ENCODE measurements at places on chromosomes 12 and 14.

DNA sequence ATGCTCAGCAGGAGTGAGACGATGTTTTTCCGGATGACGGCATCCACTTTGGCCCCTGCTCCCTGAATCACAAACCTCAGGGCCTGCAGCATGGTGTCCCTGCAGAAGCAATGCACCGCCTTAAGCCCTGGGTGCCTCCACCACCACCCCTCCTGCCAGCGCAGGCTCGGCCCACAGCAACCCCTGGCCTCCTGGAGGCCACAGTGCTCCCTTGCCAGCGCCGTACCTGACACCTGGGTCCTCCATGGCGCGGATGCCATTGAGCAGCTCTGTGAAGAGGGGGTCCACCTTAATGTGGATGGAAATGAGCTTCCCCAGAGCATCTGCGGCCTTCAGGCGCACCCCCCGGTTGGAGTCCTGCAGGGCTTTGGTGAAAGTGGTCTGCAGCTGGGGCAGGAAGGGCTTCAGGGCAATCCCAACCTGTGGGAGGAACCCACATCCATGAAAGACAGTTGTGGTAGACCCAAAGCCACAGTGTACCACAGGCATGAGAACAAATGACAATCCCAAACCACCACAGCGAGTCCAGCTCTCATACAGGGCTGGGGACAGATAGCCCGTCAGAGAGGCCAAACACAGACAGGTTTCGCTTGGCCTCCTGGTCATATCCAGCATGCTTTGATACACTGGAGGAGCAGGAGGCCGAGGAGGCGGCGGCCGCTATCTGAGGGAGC is 17.9 kb upstream of the RAB35 start:
- DNase-seq, result no peak

GRCh38 chr14:95505030-95505589 is 11.3 kb downstream of the SYNE3 start:
- no peak for DNase-seq

DNA sequence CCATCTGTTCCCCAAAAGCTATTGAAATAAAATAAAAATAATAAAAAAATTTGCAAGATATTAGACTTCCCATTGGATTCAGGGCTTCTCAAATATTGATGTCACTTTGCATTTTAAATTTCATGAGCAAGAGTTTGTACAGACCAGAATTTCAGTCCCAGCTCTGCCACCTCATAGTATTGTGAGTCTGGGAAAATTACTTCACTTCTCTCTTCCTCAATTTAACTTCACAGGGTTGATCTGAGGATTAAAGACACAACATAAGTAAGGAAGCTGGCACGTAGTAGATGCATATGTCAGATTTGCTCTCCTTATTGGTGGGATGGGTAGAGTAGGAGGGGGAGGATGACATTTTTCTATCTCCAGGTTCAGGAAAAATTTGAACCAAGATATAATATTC is 32.8 kb downstream of the COX8C start:
- DNase-seq, result no peak

DNA sequence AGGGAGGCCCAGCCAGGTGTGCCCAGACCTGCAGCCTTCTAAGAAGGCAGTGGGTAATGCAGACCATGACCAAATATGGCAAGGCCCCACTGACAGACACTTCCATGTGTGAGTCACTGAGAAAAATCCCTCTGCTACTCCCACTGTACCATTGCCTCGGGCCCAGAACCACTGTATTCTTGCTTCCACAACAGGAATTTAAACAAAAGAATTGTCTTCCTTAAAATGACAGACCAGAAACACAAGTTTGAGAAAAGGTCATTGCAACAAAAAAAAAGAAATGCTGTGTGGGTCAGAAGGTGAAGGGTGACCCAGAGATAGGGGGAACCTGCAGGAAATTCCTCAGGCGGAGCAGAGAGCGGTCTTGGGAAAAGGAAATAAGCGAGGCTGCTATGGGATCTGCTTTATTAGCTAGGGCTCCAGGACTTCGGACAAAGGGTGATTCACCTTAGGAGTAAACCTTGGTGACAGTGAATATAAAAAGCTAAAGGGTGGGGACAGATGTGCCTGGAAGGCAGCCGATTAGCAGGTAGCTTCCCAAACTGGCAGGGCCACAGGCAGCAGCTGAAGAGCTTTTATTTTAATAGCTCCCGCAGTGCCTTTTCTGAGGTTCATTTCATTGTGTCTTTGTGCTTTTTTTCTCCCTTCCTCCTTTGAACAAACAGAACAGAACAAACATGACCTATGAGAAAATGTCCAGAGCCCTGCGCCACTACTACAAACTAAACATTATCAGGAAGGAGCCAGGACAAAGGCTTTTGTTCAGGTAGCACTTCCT is 185.3 kb upstream of the BCL2L14 start:
- no peak for DNase-seq

- DNase-seq, result no peak
Observed at GRCh38 chr14:98859301-98859700, 412.7 kb downstream of the BCL11B start.

GRCh38 chr14:51534610-51535011 is 117.1 kb upstream of the FRMD6 start:
- DNase-seq, result no peak

GRCh38 chr14:26293909-26294308 is 303.9 kb downstream of the NOVA1 start:
- no peak for DNase-seq

DNA sequence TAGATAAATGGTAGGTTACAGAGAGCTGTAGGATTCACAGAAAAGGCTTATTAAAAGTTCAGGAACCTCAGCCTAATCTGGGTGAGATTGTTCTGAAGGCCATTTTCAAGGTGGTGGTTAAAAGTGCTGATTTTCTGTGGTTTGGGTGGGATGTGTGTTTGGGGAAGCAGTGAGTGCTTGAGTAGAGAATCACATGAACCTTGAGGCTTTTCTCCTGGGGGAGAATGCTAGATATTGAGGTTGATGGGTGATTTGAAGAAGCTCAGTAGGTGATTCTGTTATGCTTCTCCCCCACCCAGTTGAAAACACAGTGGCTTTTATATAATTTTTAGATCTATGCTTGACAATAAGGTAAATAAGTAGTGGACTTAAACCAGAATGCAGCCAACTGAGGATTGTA is 420.9 kb downstream of the PCNX1 start:
- no peak for DNase-seq

DNA sequence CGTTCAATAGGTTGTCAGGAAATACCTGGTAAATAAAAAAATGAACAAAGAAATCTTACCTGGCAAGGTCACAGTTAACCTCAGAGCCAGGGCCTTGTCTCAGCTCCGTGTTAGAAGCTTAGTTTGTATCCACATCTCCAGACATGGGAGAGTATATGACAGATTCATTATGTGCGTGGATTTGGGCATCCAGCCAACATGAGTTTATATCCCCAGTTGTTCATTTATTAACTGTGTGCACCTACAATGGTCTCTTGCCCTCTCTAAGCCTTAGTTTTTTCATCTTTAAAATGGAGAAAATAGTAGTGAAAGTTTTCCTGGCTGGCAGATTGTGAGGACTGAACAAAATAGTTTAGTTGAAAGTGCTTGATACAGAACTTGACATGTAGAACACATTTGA is 437.8 kb downstream of the NPAS3 start:
- no peak for DNase-seq

DNA sequence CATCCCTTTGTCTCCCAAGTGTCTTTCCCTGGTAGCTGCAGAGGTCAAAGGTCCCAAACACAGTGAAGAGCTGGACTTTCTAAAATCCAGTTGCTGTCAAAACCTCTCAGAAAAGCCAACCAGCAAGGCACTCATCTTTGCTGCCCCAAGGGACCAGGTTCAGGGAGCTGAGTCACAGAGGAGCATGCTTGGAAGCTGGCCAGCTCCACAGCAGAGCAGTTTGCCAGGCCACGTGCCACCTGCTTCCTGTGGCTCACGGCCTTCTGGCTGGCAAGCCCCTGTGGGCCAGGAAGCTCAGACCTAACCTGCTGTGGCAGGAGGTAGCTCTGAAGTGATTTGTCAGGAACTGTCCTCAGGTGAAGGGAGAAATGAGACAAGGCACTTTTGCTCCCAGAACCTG is 3.6 kb downstream of the ISCU start:
- DNase-seq, result peak; percentile 40

GRCh38 chr12:91001306-91001705 is 3.5 kb downstream of the EPYC start:
- no peak for DNase-seq

DNA sequence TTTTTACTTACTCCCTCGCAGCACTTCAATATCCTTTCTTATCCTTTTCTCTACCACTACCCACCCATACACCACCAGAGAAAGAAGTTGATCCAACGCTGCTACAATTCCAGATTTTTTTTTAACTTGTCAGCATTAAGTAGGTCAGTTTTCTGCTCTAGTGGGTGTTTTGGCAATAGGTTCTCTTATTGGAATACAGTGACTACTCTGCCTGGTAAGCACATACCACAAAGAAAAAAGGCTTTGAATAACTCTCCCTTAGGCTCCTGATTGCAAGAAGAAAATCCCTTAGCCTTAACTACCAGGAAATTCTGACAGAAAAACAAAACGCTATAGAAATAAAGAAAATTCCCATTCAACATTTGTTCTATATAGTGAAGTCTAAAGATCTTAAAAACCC is 72.0 kb downstream of the NUMB start:
- no peak for DNase-seq

DNA sequence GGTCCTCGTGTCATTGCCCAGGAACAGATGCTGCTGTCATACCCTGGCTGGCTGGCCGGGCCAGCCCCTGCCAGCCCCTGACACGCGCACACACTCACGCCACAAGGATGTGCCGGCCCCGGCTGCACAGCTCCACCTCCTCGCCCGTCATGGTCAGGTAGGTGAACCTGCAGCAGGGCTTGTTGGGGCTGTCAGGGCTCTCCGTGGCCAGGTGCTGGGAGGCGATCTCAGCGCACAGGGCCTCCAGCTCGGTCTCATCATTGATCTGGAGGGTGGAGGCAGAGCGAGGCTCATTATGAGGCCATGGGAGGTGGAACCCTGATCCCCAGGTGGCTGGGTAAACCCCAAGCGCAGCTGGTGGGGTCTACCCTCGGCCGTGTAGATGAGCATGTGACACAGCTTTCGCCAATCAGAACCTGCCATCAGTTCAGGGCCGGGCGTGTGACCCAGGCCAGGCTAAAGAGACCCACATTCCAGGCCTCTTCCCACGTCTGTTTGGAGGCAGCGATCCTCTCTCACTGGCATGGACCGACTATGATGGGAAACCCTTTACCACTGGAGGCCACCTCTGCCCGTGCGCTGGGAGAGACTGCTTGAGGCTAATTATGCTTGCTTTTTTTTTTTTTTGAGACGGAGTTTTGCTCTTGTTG is 38.8 kb downstream of the TRAFD1 start:
- no peak for DNase-seq

DNA sequence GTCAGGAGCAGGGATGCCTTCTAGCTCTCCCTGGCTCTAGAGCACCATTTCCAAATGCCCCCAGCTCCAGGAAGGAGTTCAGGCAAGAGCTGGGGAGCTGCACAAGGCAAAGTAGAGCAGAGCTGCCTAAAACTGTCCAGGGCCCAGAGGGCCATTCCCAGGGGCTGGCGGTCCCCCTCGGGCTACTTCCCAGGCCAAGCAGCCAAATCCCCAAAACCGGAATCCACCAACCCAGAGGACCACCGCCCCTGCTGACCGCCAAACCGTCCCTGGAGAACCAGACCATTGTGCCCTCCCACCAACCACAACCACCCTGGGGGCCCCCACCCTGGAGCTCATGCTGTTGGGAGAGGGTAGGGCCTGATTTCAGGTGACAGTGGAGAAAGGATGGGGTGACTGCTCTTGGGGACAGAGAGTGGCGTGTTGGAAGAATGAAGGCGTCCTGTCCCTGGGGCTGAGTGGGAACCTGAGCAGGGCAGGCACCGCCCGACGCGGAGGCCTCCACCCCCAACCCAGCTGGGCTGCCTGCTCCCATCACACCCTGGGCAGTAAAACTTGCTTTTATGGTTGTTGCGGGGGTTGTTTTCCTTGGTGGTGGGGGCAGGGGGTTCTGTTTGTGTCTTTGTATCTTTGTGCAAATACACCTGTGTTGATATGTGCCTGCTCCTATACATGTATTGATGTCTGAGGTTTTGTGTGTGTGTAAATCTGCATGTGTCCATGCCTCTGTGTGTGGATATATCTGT is 24.0 kb upstream of the KRT78 start:
- no peak for DNase-seq

- DNase-seq, result no peak
Observed at GRCh38 chr14:19873178-19873577, 1.8 kb upstream of the OR4K2 start.

- DNase-seq, result no peak
Observed at GRCh38 chr14:33566082-33566481, 384.8 kb downstream of the EGLN3 start.

- no peak for DNase-seq
Observed at GRCh38 chr12:121649819-121650353, 19.6 kb downstream of the MORN3 start.

GRCh38 chr14:34981743-34982420 is 910 bp upstream of the SRP54 start:
- DNase-seq, result no peak

DNA sequence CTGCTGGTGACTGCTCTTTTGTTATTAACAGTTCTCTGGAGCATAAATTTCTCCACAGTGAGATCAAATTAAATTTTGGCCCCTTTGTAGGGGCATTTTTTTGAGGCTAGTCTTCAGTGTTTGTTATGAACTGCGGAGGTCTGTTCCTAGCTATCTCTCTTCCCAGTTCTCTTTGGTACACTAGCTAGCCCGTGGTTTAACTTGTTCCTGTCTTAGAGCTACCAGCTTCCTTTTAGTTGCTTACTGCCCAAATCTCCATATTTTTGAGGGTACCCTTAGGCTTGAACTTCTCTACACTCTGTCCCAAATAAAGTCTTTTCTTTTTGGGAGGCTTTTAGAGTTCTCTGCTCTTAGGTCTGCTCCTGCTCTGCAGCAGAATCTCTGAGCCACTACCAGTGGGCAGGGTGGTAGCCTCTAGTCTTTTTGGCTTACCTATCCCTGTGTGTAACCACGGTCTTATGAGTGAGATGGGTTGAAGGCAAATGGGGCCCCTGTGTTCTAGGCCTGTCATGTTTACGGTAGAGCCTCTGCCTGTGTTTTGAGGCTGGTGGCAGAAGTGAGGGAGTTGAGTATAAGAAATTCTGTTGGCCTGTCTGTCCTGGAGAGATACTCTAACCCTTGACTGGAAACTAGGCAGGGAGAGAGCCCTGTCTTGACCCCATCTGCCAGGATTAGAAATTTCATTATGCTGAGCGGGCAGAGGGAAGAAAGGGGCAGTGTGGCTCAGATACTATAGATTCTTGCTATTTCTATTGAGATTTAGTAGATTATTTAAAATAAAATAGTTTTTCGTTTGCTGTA is 21.0 kb downstream of the CNOT2 start:
- DNase-seq, result no peak

DNA sequence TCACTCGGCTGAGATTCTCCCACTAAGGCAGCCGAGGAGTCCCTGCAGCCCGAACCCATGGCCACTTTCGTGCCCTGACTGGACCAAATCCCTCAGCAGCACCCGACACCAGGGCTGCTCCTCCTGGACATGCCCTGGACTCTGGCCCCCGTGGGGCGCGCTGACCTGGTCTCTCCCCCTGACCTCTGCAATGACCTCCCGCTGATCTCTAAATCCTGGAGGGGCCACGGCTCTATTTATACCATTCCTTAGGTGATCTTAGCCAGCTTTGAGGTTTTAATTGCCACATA is 148.4 kb downstream of the PIWIL1 start:
- no peak for DNase-seq

GRCh38 chr14:103966631-103967030 is 24.3 kb upstream of the RD3L start:
- no peak for DNase-seq

GRCh38 chr12:124904306-124905098 is 9.9 kb downstream of the UBC start:
- DNase-seq, result peak; percentile 91

Data from AG09319 (cell line).